ENCODE measurements at places on chromosomes 13 and 19. TPM values are rescaled to one million over a fixed set of nuclear protein-coding genes. Genes with fewer than 3 reads are reported as not detected.

ZNF28 gene
- polyA plus RNA-seq = 23.1 TPM

PSG6 gene
- polyA plus RNA-seq = not detected

DZIP1 gene
- polyA plus RNA-seq = 69.9 TPM

CEACAM16 gene
- not detected for polyA plus RNA-seq

SPACA7 gene
- polyA plus RNA-seq = not detected

ANKLE1 gene
- 1.0 TPM for polyA plus RNA-seq

CATSPERD gene
- polyA plus RNA-seq = not detected

CD33 gene
- polyA plus RNA-seq = 1.8 TPM

PLPPR3 gene
- 8.2 TPM for polyA plus RNA-seq

CFAP97D2 gene
- polyA plus RNA-seq = not detected

ZNF229 gene
- polyA plus RNA-seq = 18.0 TPM

DNA sequence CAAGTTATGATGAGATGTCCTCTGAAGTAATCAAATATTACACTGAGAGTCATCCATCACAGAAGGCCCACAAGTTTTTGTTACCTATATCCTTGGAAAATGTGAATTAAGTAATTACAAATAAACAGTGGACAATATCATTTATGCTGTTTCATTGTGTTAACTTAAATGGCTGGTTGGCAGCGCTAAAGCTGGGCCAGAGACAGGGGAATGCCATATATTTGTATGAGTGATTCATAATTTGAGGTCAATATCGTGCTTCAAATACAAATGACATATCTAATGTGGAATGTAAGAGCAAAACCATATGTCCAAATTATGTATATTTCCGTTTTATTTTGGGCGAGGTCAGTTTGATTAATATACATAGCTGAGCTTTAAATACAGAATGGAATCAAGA lies 1556.2 kb downstream of the SLITRK5 start:
- DNase-seq = no peak

DNA sequence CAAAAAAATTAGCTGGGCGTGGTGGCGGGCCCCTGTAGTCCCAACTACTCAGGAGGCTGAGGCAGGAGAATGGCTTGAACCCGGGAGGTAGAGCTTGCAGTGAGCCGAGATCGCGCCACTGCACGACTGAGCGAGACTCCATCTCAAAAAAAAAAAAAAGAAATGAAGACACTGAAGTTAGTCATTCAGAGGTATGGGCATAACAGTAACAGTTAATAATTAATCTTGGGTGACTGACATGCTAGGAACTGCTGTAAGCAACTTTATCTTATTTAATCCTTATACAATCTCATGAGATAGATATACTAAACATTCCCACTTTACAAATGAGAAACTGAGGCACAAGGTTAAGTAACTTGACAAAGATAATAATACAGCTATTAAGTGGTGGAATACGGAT lies 4.9 kb downstream of the SKA3 start:
- no peak for DNase-seq

- no peak for DNase-seq
Measured at GRCh38 chr13:112446347-112446861, 70.2 kb downstream of the SPACA7 start.

GRCh38 chr13:99043831-99044231 lies 66.0 kb upstream of the DOCK9 start:
- no peak for DNase-seq

- DNase-seq = no peak
Measured at GRCh38 chr13:98978280-98978679, 416 bp upstream of the DOCK9 start.

DNA sequence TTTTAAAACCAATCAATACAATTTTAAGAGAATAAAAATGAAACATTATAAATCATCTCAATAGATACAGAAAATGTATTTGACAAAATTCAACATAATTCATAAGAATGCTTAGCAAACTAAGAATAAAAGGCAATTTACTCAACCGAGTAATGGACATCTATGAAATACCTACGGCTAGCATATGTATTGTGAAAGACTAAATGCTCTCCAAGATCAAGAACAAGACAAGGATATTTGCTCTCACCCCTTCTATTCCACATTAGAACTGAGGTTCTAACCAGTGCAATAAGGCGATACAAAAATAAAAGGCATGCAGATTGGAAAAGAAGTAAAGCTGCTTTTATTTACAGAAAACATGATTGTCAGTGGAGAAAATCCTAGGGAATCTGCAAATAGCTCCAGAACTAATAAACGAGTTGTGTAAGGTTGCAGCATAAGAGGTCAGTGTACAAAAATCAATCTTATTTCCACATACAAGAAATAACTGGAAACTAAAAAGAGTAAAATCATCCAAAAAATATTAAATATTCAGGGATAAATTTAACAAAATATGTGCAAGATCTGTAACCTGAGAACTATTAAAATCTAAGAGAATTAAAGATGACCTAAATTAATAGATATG lies 16.4 kb downstream of the KATNAL1 start:
- DNase-seq = no peak

GRCh38 chr13:31755803-31756212 lies 16.5 kb downstream of the RXFP2 start:
- DNase-seq = no peak

- no peak for DNase-seq
Measured at GRCh38 chr13:50215399-50215798, 200.2 kb downstream of the KCNRG start.

GRCh38 chr13:31790992-31791391 lies 51.7 kb downstream of the RXFP2 start:
- no peak for DNase-seq

DNA sequence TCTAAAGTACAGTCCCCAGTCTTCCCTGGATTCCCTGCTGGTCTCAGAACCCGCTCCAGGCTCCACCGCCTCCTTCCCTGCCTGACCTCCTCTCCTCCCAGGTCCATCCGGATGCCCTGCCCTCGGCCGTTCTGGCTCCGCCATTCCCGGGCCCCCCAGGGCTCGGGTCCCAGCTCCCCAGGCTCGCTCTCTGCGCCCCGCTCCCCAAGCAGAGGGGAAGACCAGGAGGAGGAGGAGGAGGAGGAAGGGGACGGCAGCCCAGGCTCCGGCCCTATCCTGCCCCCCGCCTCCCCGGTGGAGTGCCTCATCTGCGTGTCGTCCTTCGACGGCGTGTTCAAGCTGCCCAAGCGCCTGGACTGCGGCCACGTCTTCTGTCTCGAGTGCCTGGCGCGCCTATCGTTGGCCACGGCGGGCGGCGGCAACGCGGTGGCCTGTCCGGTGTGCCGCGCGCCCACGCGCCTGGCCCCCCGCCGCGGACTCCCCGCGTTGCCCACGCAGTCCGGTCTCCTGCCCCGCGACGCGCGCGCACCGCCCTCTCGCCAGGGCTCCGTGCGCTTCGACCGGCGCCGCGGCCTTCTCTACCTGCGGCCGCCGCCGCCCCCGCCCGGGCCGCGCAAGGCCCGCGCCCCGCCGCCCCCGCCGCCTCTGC lies 647 bp downstream of the RNF225 start:
- DNase-seq = no peak

GRCh38 chr19:53865523-53865917 lies 2.2 kb upstream of the MYADM start:
- no peak for DNase-seq

DNA sequence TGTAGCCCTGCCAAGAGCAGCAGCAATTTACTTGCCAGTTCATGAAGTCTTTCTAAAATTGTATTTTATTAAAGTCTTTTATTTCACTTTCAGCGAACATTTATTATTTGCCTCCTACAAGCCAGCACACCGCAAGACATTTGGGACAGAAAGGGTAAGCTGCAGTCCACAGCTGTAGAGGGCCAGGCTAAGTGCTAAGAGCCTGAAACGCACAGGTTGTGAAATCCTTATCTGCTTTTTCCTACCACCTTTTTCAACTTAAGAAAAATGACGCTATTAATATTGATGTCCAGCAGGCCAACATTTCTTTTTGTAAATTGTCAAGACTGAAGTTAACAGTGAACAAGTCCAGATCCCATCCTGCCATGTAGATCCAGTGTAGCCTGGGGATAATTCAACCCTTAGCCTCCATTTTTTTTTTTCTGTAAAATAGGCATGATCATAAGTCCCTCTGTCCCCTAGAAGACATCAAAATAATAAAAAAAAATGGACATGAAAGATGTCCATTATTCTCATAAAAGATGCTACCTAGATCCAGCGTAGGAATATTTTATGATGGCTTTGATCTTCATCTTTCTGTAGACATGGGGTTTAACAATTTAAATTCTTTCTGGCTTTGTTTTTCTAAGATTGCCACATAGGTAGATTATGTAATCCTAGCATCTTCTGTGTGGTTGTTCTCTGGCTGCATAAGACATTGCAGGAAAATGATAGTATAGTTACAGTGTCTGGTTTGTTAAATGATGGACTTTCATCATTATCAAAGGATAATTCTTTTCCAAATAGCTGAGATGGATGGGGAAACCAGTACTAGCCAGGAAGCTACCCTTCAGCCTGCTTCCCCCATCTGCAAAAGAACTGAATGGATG lies 128.4 kb downstream of the SHISA2 start:
- no peak for DNase-seq

DNA sequence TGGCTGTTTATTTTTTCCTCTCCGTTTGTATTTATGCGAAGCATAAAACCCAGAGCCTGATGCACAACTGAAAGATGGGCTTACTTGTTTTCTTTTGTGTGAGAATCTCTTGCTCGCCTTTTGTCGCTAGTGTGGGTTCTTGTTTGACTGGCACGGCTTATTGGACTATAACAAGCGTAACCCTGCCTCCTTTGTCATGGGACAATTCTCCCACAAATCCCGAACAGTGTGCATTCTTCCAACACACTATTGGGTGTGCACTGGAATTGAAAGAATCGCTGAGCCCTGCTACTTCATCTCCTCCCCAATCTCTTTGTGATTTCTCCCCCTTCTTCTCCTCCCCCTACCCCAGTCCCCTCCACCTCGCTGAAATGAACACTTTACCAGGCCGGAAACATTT lies 110.8 kb downstream of the ZIC5 start:
- DNase-seq = no peak

DNA sequence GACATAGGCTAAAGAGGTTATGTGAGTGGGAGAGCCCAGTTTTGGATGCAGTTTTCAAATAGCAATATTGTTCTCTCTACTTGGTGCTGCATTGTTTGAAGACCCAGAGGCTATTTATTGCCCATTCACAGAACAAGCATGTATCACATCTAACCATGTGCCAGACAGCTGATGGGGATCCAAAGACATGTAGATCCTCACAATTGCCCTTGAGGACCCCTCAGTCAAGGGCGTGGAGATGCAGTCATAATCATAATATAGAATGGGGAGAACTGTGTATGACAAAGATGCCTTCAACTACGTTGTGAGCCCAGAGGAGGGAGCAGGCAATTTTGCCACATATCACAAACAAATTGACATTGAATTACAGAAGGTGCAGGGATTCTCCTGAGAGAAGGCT lies 70.5 kb downstream of the NHLRC3 start:
- no peak for DNase-seq

DNA sequence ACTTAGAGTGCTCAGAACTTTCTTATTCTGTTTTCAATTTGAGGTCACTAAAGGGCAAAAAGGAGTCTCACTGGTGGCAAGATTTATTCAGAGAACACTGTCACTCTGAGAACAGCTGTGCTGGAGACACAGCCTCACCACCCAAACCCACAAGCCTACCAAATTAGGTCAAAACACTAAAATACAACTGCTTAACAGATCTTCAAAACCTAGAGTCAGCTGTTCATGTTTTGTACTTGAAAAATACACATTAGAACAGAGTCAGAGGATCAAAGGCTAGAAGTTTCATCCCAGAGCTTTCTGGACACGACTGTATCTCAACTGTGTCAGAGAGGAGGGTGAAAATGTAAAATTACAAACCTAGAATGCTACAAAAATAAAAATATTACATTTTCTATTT lies 89.3 kb downstream of the MIPEP start:
- no peak for DNase-seq

GRCh38 chr13:49319551-49319950 lies 71.8 kb downstream of the CDADC1 start:
- no peak for DNase-seq

GRCh38 chr19:34246340-34246739 lies 8.0 kb upstream of the GARRE1 start:
- no peak for DNase-seq

- no peak for DNase-seq
Measured at GRCh38 chr13:51902776-51903175, 41.0 kb downstream of the CCDC70 start.

DNA sequence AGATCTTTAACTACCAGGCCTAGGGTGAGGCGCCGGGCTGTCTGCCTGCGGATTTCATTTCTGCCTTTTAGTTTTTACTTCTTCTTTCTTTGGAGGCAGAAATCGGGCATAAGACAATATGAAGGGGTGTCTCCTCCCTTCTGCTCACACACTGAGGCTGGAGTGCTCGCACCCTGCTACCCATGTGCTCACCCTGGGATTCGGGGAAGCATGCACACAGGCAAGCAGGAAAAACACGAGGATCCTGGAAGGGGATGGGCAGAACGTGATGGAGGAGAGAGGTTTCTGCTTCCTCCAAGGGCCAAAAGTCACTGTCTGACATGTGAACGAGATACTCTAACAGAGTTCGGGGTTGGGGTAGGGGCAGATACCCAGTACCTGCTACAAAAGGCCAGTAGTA lies 28.4 kb downstream of the ZNF823 start:
- no peak for DNase-seq

- no peak for DNase-seq
Measured at GRCh38 chr19:35330475-35330874, 1.5 kb downstream of the CD22 start.

GRCh38 chr13:106942563-106942962 lies 374.6 kb upstream of the ARGLU1 start:
- no peak for DNase-seq

Data from renal cortex interstitium (tissue), 15 donors.